ENCODE measurements at places on chromosomes 4 and X.
A peak's percentile ranks its signal among the peaks of the same experiment; 100 is the strongest.

DNA sequence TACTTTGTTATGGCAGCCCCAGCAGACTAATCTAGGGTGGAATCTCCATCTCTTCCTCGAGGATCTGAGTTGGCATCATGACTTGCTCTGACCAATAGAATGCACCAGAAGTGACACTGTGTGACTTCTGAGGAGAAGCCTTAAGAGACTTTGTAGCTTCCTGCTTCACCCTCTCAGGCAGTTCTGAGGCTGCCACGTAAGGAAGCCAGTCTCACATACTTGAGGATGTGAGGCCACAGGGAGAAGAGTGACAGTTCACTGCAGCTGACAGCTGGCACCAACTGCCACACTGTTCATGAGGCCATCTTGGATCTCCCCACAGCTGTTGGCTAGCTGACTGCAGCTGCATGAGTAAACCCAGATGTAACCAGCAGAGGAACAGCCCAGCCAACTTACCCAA is 29.3 kb upstream of the BCOR start:
- DNase-seq = peak; percentile 89

DNA sequence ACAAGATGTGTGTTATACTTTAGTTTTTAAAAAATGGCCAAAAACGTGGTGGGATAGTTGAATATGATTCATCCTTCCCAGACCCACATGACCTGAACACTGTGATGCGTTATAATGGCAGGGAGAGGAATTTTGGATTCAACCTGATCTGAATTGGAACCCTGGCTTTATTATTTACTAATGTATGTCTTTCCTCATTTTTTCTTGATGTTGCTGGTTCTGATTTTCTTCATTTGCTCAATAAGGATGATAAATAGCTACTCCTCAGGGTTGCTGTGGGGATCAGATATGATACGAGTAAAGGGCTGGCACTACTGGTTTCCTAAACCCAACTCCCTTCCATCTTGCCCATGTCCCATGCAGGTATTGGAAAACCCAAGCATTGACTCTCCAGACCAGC is 24.2 kb upstream of the ACSL1 start:
- no peak for DNase-seq

- no peak for DNase-seq
Measured at GRCh38 chrX:77723681-77724080, 62.3 kb downstream of the ATRX start.

DNA sequence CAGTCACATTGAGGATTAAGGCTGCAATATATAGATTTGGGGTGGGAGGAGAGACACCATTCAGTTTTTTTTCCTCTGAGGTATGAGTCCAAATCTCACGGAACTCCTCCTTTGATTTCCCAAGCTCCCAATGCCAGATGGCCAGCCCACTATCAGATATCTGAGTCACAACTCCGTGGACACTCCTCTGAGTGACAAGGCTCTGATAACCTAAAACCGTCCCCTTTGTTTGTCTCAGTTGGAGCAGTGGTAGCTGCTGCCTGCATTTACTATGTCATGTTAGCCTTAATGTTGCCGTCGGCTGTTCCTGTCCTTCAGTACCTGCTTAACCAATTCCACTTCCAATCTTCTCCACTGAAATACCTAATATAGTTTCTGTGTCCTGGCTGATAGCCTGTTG is 107.3 kb downstream of the DTHD1 start:
- no peak for DNase-seq

GRCh38 chr4:24274381-24274941 is 309.9 kb downstream of the DHX15 start:
- no peak for DNase-seq

- no peak for DNase-seq
Measured at GRCh38 chr4:2334826-2335728, 73.2 kb upstream of the MXD4 start.

DNA sequence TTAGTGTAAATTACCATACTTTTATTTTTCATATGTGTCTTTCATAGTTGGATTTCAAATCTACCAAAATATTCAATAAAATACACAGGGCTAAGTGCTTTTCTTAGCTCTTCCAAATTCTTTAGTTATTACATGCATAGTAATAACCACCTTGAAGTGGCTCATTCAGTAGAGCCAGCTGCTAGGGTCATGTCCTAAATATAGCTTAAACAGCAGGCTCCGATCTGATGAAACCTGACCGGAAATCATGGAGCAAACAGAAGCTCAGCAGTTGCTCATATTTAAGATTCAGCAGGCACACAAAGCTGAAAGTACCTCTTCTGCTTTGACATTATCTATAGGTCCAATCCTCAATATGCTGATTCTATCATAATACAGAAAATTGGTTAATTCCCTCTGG is 1470.4 kb downstream of the ADGRL3 start:
- peak; percentile 80 for DNase-seq

GRCh38 chr4:150950657-150951288 is 64.3 kb downstream of the LRBA start:
- DNase-seq = no peak

- DNase-seq = no peak
Measured at GRCh38 chrX:41671082-41671481, 17.7 kb upstream of the GPR34 start.

GRCh38 chr4:110104661-110105060 is 93.8 kb downstream of the ELOVL6 start:
- no peak for DNase-seq

DNA sequence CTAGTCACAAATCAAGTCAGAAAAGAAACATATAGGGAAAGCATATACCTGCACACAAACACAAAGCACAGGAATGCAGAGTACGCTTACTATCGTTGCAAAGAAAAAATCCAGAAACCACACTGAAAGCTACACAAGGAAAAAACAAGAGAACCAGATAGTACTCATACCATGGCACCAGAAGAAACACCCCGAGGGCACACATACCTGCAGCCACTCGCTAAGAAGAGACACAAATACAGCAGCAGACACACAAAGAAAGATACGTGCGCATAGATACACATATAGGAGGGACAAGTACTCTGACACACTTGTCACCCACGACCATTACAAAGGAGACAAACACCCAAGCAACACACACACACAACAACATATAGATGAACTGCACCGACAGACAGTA is 1.4 kb upstream of the SLC38A5 start:
- DNase-seq = no peak

DNA sequence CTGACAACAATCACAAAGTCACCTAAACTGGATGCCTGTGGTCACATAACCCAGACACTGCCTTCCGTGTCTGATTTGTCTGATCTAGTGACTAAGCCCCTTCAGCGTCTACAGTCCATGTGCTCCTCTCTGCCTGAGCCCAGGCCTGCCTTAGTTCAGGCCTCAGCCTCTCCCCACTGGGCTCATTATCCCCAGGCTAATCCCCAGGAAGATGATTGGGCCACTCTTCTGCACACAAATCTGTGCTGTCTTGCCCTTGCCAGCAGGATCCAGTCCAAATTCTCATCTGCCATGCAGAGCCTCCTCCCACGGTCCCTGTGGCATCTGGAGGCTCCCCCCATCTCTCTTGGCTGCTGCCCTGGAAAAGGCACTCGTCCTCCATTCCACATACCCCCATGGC is 96.5 kb downstream of the SLC2A9 start:
- DNase-seq = peak; percentile 82

- DNase-seq = no peak
Measured at GRCh38 chrX:29039501-29039900, 452.3 kb downstream of the IL1RAPL1 start.

GRCh38 chrX:137428221-137428661 is 137.7 kb upstream of the ZIC3 start:
- peak; percentile 2 for DNase-seq

GRCh38 chr4:158102904-158103303 is 69.9 kb downstream of the GASK1B start:
- no peak for DNase-seq

GRCh38 chr4:150149381-150149780 is 71.1 kb downstream of the DCLK2 start:
- DNase-seq = peak; percentile 51

GRCh38 chr4:76993787-76994641 is 44.5 kb downstream of the SEPTIN11 start:
- peak; percentile 94 for DNase-seq

- no peak for DNase-seq
Measured at GRCh38 chr4:46524751-46525150, 134.8 kb upstream of the GABRA2 start.

- DNase-seq = no peak
Measured at GRCh38 chr4:182443070-182443469, 199.9 kb downstream of the TENM3 start.

- DNase-seq = no peak
Measured at GRCh38 chr4:60759518-60760245, 440.4 kb upstream of the ADGRL3 start.

GRCh38 chrX:40080894-40081678 is 16.7 kb downstream of the BCOR start:
- no peak for DNase-seq

DNA sequence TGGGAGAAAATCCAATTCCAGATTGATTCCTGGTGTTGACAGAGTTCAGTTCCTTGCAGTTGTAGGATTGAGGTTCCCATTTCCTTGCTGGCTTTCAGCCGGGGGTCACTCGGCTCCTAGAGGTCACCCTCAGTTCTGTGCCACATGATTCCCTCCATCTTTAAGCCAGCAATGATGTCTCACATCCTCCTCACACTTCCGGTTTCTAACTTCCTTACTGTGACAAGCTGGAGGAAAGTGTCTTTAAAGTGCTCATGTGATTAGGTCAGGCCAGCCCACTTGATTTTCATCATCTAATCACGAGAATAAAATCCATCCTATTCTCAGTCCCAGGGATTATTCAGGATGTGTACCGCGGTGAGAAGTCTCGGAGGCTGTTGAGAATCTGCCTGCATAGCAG is 19.4 kb upstream of the SMIM31 start:
- no peak for DNase-seq

DNA sequence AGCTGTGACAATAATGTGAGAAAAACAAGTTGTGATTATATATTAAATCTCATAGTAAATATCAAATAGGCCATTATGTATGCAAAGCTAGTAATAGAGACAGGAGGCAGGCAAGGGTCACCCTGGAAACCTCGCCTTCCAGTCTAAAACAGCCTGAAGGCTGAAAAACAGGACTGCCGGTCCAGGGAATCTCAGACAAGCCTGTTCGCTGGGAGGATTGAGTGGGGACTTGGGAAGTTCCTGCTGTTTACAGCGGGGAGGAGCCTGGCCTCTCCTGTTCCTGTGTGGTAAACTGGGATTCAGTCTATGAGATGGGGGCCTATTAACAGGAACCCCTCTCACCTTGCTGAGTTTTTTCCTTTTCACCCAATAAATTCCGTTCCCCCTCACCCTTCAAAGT is 2317.3 kb downstream of the PCDH7 start:
- DNase-seq = no peak

DNA sequence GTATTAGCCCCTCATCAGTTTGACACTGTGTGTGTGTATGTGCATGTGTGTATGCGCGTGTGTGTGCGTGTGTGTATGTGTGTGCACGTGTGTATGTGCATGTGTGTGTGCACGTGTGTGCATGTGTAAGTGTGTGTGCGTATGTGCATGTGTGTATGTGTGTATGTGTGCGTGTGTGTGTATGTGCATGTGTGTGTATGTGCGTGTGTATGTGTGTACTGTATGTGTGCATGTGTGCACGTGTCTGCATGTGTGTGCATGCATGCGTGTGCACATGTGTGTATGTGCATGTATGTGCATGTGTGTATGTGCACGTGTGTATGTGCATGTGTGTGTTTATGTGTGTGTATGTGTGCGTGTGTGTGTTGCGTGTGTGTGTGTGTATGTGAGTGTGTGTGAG is 31.1 kb upstream of the MXRA5 start:
- DNase-seq = no peak

DNA sequence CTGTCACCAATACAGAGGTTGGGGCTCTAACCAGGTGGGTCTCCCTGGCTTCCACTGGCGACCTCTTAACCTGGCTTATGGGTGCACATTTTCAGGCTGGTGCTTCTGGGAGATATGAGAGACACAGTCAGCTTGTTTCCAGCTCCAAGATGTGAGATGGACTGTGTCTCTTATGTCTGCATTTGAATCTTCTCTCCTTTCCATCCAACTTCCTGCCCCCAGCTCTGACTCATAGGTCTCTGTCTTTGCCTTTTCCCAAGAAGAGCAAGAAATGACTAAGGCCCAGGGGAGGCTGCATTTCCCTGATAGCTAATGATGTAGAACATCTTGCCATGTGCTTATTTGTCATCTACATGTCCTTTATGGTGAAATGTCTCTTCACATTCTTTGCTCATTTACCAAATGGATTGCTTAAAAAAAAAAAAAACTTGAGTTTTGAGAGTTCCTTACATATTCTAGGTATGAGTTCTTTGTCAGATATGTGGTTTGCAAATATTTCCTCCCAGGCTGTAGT is 3.2 kb upstream of the UXT start:
- DNase-seq = no peak

DNA sequence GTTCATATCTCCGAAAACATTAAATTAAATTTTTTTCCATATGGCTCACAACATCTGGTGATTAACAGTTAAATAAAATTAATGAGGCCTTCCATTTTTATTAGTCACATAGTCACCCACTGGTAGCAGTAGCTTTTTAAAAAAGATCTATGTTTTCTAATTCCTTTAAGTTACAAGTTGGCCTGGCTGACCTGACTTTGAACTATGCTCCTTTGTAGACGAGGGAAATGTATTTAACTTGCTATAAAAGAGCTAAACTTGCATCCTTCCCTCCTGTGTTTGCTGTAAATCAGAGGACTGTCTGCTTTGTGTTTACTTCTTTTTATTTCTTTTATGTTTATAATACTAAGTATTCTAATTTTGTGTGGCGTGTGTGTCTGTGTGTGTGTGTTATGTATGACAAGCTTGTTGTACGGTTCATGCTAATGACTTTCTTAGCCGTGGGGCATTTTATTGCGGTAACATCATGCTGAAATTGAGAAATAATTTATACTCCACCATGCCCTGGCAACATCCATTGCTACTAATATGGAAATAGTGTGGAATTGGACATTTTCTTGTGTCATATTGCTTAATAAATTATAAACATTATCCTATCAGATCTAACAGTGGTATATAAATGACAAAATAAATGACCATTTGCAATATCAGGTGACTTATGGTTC is 241.7 kb downstream of the SNCA start:
- DNase-seq = no peak

GRCh38 chr4:70746179-70746839 is 24.5 kb downstream of the RUFY3 start:
- no peak for DNase-seq

DNA sequence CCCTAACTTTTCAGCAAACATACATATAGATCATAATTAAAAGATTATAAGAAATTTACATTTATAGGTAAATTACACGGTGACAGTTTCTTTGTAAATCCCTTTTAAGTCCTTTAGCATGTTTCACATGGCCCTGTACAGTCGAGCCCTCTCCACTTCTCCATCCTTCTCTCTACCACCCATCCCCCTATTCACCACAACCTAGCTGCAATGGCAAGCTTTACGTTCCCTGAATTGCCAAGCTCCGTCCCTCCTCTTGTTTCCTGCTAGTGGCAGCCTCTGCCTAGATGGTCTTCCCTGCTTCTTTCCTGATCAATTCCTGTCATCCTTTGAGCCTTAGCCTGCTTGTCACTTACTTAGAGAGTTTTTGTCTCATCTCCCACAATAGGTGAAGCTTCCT is 116.2 kb downstream of the TMA16 start:
- no peak for DNase-seq

- DNase-seq = no peak
Measured at GRCh38 chrX:19541196-19541595, 25.9 kb upstream of the MAP3K15 start.

All from tongue (tissue), 3 donors.